ENCODE measurements at places on chromosomes 12 and 14. TPM values are rescaled to one million over a fixed set of nuclear protein-coding genes. Genes with fewer than 3 reads are reported as not detected.

The PIANP gene
- 1.2 TPM for total RNA-seq

The HCAR2 gene
- total RNA-seq: under 0.01 TPM

The TGFB3 gene
- 19.2 TPM for total RNA-seq

GRCh38 chr14:88348546-88348945 is 25.5 kb upstream of the KCNK10 start:
- no peak for DNase-seq

GRCh38 chr14:81122326-81122725 is 98.4 kb downstream of the GTF2A1 start:
- DNase-seq: no peak

The CAPZA3 gene
- total RNA-seq: not detected

The RDH12 gene
- 0.82 TPM for total RNA-seq

DNA sequence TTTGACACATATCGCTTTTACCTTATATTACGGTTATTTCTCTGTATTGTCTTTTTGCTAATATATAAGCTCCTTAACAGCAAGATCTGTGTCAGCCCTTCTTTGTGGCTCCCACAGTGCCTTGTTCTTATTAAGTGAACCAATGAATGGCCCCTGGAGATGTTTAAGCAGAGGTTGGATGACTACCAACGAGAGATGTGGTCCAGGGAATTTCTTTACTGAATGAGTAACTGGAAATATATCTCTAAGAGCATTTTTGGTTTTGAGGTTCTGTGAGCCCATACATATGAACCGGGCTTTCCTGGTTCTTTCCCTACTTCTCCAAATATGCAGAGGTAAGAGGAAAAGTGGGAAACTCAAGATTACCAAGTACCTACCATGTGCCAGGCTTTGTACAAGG is 23.5 kb downstream of the CALCOCO1 start:
- DNase-seq: no peak

The KLRG1 gene
- total RNA-seq: 8.6 TPM

DNA sequence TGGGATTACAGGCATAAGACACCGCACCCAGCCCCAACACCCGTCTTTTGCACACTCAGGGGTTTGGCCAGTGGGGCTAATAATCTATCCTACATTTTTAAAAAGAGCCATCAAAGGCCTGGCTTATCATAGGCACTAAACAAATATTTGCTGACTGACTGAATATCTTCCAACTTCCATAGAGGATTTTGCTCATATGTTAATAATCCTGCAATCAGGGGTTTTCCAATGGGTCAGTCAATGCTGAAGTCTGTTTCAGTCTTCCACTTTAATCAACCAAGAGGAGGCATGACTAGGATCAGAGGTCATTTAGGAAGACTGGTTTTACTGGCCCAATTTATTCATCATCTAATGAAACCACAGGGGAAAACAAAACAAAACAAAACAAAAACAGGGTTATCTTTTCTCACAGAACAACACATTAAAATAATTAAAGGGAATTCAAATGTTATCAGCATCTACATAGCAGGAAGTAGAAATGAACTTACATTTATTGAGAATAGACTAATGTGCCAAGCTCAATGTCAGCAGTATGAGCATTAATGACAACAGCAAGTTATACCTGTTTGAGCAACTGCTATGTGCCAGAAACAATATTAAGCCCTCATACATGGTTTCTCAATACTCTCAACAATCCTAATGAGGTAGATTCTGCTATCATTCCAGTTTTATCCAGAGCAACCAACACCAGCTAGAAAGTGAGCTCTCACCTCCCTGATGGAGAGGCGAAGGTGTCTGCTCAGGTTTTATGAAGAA is 372.2 kb downstream of the EGLN3 start:
- no peak for DNase-seq

DNA sequence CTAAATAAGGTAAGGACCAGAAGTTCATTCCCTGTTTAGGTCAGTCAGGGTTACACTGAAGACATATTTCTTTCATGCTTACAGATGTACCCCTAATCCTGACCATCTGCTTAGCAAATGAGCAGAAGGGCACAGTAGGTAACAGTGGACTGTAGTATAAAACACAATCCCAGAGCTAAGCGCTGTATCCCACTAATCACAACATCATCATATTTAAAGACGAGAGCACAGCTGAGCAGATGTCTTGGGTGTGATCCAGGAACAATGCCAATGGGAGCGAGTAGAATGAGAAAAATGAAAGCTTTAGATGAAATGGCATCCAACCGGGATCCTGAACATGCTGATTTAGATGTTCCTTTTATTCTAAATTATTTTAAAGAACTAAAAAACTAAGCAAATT is 213.4 kb downstream of the CCER1 start:
- DNase-seq: no peak

GRCh38 chr12:25301798-25302197 is 51.1 kb upstream of the KRAS start:
- DNase-seq: no peak

The SDR9C7 gene
- total RNA-seq: 0.41 TPM

GRCh38 chr12:81866081-81866480 is 106.9 kb upstream of the PPFIA2 start:
- DNase-seq: no peak

GRCh38 chr14:100530270-100531072 is 56.7 kb downstream of the BEGAIN start:
- no peak for DNase-seq

DNA sequence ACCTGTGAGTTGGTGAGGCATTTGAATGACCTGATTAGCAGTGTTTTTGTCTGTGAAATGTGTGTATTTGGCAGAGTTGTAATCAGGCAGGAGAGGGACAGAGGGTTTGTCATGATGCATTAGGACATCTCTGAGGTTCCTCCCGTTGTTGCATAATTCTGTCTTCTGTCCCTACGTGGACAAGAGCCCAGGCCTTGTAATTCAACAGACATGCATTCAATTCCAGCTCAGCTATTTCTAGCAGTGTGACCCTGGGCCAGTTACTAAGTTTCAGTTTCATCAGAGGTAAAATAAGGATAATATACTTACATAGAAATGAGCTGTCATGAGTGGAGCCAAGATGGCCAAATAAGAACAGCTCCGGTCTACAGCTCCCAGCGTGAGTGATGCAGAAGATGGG is 208.6 kb downstream of the SLC38A4 start:
- DNase-seq: no peak

DNA sequence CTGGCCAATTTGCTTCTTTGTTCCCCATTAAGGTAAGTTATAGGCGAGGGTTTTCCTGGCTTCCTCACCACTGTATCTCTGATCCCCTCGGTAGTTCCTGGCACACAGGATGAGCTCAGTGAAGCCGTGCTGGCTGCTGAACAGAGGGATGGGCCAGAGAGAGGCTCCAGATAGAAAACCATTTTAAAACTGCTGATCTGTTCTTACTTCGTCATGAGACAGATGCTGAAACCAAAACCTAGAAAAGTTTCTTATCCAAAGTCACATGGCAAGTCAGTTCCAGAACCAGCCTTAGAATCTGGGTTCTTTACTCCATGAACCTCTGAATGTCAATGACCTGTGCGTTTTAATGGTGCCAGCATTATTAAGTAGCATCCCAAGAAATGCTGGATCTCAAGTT is 76.3 kb upstream of the RIN3 start:
- no peak for DNase-seq

The SLC25A47 gene
- total RNA-seq: not detected

The CCDC197 gene
- not detected for total RNA-seq

The SCYL2 gene
- total RNA-seq: 110 TPM

The KRT6C gene
- not detected for total RNA-seq

The PPP1CC gene
- 140 TPM for total RNA-seq

DNA sequence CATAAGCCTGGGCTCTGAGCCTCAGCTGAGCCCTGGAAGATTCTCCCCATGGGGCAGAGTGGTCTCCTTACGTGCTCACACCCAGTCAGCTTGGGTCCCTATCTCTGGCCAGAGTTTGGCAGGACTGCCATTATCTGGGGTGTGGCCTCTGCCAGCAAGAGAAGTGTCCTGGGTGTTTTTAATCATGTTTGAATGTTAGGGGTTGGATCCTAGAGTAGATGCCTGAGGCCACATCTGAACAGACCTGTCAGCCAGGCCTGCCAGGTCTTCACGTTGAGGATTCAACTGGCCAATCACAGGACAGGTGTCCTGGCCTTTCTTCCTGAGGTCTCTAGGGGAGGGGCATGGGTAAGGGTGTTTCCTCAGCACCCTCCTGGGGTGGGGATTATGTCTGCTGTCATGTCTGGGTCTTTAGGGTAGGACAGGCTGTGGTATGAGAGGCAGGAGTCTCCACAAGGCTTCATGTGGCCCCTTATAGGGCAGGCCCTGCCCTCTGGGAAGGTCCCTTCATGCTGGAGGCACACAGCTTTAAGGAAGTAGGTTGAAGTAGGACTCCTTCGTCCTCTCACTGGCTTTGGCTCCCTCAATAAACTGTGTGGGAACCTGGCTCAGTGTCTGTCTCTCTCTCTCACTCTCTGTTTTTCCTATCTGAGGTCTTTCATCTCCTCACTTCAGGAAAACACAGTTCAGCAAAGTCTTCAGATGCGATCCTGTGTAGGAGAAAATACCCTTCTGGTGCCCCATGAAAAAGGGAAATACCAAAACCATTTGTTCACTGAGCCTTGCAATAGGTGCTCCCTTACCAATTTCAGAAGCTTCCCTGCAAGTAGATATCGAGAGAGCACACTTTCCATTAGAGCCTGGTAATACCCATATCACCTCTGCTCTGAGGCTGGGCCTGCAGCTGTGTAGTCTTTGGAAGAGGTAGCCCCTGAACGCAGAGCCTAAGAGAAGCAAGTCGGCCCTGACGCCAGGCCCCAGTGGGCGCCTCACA is 6.7 kb upstream of the FITM1 start:
- DNase-seq: no peak

The HSPB8 gene
- total RNA-seq: 0.41 TPM

Data from frontal cortex (tissue), 4 donors.